ENCODE measurements at places on chromosomes 7 and 10.

DNA sequence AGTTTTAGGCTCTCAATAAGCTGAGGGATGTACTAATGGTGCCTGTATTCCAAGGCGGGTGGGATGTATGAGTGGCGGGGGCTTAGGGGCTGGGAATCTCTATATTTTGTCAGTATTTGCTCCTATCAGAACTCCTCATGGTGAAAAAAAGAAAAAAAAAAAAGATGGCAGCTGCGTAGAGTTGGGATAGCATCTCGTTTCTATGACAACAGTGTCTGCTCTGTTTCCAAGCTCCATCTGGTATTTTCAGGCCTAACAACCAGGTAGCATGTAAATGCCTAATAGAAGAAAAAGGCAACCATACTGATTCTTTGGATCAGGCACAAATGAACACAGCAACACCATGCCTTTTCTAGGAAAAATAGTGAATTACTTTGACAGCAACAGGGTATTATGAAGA, 11.7 kb upstream of the CCDC172 start:
- no peak for DNase-seq

DNA sequence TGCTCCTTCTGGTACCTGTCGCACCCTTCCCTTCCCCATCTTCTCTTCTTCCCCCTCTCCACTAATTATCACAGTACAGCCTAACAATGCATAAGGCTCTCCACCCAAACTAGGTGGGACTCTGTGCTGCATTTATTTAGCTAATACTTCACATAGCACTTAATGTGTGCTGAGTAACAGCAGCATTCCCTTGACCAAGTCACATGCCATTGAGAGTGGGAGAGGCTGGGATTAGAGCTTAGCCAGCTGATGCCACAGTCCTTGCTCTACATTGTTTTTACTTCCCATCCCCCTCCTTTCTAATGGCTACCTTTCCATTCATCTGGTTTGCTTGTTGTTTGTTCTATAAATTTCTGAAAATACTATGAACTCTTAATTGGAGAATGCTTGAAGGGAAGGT, 426.9 kb downstream of the LRMDA start:
- DNase-seq, result no peak

GRCh38 chr10:36681751-36682632, 443.4 kb upstream of the ANKRD30A start:
- no peak for DNase-seq

DNA sequence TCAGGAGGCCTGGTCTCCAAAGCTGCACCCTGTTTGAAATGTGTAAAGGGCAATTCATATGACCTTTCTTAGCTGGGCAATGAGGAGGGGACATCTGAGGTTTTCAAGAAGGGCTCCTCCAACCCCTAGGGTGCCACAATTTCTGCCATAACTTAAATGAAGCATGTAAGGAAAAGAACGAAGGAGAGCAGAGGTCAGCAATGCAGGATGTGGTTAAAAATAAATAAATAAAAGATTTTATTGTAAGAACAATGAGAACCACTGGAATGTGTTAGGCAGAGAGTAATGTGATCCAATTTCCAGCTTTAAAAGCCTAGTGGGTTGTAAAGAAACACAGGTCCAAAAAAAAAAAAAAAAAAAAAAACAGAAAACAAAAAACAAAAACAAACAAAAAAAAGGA, 673.1 kb downstream of the TNS3 start:
- no peak for DNase-seq

GRCh38 chr10:113475381-113475807, 77.5 kb upstream of the HABP2 start:
- DNase-seq, result no peak

- DNase-seq, result peak; percentile 80
Observed at GRCh38 chr10:22927661-22928403, at the start of gene ARMC3. Gene ARMC3 (plus strand): TSS chr10:22928053. CDS start chr10:22931997, 3,944 bp downstream.

- no peak for DNase-seq
Observed at GRCh38 chr10:96753956-96754355, 33.6 kb upstream of the PIK3AP1 start.

GRCh38 chr7:134726581-134726980, 52.9 kb upstream of the CALD1 start:
- DNase-seq, result no peak

GRCh38 chr10:43118631-43119415, 19.4 kb upstream of the CSGALNACT2 start:
- DNase-seq, result no peak

GRCh38 chr7:128358233-128358632, 3.3 kb downstream of the PRRT4 start:
- DNase-seq, result no peak

- no peak for DNase-seq
Observed at GRCh38 chr7:116236020-116236630, 25.8 kb downstream of the TES start.

All from Right ventricle myocardium superior (tissue), 1 donor.